ENCODE measurements at places on chromosomes 6 and 20.

DNA sequence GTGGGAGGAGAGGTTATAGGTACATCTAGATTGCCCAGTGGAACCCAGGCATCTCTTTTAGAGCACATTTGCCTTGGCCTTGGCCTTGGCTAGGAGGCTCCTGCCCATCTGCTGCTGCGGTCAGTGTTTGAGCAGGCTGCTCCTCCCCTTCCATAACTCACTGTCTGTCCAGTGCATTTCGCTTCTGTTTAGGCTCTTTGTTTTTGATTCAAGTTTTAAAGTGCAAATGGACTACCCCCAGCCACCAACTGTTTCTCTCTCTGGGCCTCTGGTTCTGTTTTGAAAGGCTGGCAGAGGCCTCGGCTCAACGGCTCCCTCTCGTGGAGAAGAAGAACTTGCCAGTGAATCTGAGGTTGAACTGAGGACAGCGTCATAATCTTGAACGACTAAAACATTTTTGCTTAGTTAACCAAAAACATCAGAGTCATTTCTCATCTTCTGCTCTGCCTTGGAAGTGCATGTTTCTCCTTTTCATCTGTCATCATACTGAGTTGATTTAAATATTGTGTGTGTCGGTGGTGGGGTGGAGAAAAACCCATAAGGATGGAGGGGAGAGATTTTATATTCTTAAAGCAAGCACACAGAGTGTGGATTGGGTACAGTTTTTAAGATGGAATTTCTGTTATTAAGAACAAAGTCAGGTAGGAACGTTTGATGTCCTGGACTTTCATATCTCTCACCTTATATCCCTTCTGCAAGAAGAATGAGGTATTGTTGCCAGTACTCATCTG, 171.4 kb downstream of the DTNBP1 start:
- peak; percentile 72 for DNase-seq

GRCh38 chr6:145963216-145964068, 716 bp downstream of the SHPRH start:
- DNase-seq, result peak; percentile 14

GRCh38 chr20:50360218-50360672, 149.9 kb upstream of the PTPN1 start:
- no peak for DNase-seq

DNA sequence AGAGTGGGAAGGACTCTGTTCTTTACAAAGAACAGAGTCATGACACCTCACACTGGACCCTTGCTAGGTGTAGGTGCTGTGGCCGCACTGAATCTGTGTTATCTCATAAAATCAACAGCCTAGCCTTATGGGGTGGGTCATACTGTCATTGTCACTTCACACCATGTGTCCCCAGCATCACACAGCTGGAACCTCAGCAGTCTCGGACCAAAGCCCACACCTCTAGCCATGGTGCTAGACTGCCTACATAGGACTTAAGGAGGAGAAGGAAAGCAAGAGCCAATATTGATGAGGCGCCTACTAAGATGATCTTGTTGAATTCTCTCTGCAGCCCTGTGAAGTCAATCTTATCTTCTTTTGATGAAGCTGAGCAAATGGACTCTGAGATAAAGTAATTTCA, 31.0 kb downstream of the UNC5CL start:
- DNase-seq, result no peak

Measured in GM04504 (cell line).